ENCODE measurements at places on chromosomes 12 and 14.

DNA sequence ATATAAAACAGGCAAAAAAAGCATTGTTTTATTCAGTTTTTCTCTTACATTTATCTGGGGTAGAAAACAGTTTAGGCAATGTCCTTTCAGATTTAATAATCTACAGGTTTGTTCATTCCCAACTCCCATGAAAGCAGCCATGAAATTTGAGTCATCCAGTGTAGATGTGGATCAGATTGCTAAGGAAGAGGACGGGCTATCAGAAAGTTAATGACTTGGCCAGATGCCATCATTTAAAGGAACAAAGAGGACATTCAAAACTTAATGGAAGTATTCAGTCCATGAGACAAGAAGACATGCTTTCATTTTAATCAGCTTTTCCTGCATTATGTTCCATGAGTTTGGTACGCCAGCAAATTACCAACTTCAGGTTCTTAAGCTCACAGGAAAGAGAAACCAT lies 31.1 kb upstream of the POC1B start:
- no peak for DNase-seq

- no peak for DNase-seq
Measured at GRCh38 chr12:109631302-109631701, 57.7 kb downstream of the MVK start.

- peak; percentile 66 for DNase-seq
Measured at GRCh38 chr14:100989924-100990323, 86.4 kb upstream of the RTL1 start.

DNA sequence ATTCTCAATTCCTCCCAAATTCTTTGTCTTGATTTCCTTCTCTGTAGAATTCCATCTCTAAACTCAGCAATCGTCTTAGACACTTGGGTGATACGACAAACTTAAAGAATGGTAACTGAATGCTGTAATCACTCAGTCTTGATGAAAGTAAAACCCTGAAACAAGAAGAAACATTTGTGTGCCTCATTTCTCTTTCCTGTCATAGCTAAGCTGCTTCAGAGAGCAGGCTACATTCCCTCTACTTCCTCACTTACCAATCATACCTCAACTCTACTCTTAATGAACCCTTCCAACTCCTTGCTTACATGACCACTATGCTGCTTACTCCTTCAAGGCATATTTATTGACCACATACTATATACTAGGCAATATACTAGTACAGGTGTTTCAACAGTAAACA lies 8.3 kb downstream of the MAP4K5 start:
- DNase-seq = no peak

- no peak for DNase-seq
Measured at GRCh38 chr12:58583529-58583928, 336.8 kb downstream of the LRIG3 start.

- DNase-seq = no peak
Measured at GRCh38 chr14:104020471-104020870, 65.0 kb upstream of the ASPG start.

DNA sequence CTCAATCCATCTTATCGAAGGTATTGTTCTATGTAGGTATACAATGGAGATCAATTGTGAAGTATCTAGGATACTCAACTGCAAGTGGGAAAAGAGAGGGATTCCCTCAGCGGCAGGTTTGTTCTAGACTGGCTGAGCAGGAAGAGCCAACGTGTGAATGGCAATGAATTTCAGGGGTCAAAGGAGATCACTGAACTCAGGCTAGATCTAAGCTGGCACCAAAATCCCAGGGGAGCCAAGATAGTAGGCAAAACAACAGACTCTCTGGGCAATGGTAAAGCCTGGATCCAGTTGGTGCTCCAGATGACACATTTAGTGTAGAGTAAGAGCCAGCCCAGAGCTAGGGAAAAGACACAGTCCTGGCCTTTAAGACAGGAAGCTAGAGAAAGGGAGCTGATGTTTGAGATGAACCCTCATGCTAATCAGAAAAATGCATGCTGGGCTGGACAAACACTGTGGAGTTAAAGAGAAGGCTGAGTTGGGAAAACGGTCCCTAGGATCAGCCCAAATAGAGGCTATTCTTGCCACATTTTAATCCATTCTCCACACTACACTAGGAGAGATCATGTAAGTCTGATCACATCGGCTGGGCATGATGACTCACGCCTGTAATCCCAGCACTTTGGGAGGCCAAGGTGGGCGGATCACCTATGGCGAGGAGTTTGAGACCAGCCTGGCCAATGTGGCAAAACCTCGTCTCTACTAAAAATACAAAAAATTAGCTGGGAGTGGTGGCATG lies 45.6 kb downstream of the EFCAB11 start:
- no peak for DNase-seq

- DNase-seq = no peak
Measured at GRCh38 chr14:33686856-33687255, 264.0 kb downstream of the EGLN3 start.

GRCh38 chr14:20278414-20278813 lies 27.3 kb downstream of the TTC5 start:
- DNase-seq = peak; percentile 12

GRCh38 chr12:25384038-25384892 lies 133.5 kb upstream of the KRAS start:
- DNase-seq = no peak

GRCh38 chr12:30466093-30466585 lies 229.5 kb downstream of the IPO8 start:
- no peak for DNase-seq

DNA sequence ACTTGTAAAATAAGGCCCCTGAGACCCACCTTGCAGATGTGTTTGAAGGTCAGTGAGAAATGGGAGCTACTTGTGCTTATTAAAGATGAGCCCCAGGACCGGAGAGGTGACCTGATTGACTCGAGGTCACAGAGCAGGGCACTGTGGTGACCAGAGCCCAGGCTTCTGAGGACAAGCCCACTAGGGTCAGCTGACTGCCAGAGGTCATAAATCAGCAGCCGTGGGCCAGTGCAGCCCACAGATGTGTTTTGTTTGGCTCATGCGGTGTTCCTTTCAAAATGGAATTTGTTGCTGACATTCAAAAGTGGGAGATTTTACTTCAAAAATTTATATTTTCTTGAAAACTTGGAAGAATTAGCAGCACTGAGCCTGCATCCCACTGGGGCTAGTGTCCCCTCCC lies 24.5 kb downstream of the JDP2 start:
- DNase-seq = no peak

GRCh38 chr14:44898551-44898950 lies 63.2 kb downstream of the KLHL28 start:
- DNase-seq = no peak

DNA sequence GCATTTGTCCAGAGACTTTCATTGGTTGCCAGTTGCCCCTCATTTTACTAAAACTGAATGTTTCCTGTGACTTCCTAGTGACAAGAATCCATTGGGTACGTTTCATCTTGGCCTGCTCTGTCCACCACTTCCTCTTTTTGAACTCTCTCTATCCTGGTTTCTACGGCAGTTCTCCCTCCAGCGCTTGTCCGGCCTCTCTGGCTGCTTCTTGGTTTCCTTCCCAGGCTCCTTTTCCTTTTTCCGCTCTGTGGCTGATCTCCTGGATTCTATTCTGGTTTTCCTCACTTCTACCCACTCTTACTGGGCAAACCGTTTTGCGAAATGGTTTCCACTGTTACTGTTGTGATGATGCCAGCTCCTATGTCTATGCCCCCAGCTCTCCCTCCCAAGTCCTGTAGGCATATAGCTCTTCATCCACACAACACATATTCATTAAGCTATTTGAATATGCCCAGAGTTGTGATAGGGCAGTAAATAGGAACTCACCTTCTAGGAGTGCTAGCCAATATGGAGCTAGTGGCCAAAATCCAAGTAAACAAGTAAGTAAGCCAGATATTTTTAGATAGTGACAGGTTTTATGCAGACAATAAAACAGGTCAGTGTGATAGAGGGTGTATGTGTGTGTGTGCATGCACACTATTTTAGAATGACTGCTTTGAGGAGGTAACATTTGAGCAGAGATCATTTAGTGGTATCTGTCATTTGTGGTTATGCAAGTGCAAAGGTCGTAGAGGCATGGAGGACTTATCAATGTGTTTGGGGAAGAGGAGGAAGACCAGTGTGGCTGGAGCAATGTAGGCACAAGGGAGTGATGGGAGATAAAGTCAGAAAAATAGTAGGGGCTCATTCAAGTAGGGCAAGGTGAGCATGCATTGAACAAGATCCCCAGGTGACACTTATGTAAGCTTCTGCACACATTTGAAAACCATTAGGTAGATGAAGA lies 27.9 kb upstream of the CTDSP2 start:
- DNase-seq = no peak

DNA sequence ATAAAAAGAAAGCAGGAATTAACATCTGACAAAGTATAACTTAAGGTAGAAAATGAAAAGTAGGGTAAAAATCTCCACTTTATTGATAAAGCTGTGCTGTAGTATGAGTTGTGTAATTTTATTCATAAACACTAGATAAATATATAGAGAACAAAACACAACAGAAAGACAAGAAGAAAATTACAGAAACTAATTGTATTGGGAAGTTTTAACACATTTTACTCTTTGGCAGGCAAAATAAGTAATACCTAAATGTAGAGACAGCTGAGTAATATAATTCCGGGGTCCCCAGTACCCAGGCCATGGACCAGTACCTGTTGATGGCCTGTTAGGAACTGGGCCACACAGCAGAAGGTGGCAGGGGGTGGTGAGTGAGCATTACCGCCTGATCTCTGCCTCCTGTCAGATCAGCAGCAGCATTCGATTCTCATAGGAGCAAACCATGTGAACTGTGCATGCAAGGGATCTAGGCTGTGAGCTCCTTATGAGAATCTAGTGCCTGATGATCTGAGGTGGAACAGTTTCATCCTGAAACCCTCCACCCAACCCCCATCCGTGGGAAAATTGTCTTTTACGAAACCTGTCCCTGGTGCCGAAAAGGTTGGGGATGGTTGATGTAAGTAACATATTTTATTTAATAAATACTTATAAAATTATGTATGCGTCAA lies 84.4 kb upstream of the ETV6 start:
- DNase-seq = no peak

DNA sequence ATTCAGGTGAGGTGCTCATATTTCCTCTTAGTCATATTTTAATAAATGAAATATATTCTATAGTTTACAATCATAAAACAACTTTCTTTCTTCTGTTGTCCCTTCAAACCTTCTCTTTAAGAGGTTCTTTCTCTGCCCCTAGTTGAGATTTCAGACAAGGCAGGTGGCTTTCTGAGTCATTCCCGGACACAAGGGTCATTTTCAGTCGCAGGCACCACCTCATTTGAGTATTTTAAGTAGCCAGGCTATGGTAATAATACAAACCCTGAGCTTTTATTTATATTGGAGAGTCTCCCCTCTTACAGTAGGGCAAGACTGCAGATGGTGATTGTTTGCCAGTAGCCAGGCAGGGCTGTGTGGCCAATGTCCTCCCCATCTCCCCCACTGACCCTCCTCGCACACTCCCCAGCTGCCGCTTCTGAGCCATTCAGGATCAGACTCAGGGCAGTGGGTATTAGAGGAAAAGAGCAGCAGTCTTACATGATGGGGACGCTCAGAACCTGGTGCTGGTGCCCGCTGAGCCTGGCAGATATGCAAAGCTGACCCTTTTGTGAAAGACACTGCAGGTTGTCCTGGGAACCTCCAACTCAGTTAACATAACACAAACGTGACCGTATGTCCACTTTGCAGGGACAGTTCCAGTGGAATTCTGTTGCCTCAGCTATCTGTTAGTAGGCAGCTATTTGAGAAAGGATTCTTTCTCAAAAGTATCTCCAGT lies 101.1 kb upstream of the BCL2L14 start:
- no peak for DNase-seq

GRCh38 chr14:33250963-33251362 lies 312.3 kb downstream of the NPAS3 start:
- DNase-seq = no peak

DNA sequence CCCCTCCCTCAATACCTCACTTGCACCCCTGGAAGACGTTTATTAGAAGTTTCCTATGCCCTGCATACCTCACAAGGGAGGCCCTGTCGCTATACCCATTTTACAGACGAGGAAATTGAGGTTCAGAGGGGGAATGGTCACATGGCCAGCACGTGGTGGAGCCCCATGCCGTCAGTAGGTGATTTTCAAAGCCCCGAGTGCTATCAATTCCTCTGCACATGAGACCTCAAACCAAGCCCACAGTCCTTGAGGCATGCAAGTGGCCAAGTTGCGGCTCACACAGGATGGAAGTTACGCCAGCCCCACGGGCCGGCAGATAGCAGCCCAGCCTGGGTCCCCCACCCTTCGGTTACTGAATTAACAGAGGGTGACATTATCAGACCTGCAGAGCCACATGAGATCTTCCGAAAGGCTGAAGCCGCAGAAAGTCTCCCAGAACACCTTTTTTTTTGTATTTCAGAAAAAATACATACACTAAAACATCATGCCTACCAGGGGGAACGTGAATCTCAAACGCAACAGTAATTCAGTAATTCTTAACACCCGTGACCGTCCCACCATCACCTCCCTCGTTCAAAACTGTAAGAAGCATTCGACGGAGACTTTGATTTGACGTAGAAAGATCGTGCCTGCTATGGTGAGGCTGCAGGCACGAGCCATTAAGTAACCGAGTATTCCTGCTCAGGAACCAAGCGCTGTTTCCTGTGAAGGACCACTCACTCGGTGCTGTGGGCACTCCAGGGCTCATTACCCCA lies 129.0 kb downstream of the RFLNA start:
- no peak for DNase-seq

DNA sequence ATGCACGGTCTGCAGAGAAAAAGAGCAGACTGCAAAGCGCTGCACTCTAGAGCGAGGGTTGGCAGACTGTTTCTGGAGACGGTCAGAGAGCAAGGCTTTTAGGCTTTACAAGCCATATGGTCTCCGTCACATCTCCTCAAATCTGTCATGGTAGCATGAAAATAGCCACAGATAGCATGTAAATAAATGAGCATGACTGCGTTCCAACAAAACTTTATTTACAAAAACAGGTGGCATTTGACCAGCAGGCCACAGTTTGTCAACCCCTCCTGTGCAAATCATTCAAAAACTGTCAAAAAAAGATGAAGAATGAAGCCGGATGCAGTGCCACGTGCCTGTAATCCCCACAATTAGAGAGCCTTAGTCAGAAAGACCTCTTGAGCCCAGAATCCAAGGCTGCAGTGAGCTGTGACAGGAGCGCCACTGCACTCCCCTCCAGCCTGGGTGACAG lies 18.9 kb downstream of the SYNE3 start:
- no peak for DNase-seq

DNA sequence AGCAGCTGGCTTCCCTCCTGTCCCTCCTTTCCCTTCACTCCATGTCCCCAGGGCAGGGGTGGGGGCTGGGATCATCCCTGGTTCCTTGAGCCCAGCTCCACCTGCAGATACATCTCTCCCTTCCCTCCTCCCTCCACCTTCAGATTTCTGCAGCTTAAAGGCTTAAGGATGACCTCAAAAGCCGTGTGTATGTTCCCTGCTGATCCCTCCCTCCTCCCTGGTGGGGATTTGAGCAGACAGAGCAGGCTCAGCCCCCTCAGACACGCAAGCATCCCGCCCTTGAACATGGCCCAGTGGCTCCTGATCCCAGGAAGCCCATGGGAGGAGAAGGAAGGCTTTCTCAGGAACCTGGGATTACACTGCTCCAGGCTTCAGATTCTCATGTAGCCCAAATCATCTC lies 82.9 kb upstream of the RIN3 start:
- no peak for DNase-seq

DNA sequence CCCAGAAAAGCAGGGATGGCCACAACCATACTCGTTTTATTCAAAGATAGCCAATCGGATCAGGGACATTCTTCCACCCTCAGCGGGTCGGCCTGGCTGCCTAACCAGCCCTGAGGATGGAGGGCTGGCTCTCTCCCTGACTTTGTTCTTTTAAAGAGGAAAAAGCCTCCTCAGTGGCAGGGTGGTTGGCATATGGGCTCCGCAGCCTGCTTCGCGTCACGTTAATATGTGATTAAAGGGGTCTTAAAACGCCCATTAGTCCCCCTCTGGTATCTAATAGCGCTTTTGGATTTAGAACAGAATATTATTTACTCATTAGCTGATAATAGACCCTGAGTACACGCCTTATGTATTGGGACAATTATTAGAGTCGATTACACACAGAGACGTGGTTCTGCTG lies 199.4 kb downstream of the PHETA1 start:
- no peak for DNase-seq

All from fibroblast of skin of back (primary cell).